Activated CD8-positive, alpha-beta T cell treated with anti-CD3 and anti-CD28 coated beads for 36 hours (primary cell): ENCODE measurements at places on chromosomes 3 and 15. TPM values are rescaled to one million over a fixed set of nuclear protein-coding genes. Genes with fewer than 3 reads are reported as not detected.

The TP63 gene
- total RNA-seq, result 0.07 TPM

The ACKR4 gene
- total RNA-seq, result not detected

The KBTBD12 gene
- not detected for total RNA-seq

The CCR9 gene
- 0.20 TPM for total RNA-seq

The SLC22A14 gene
- not detected for total RNA-seq

The ZNF660 gene
- 1.2 TPM for total RNA-seq

The FBN1 gene
- total RNA-seq, result 0.49 TPM

The CPN2 gene
- total RNA-seq, result not detected

The GREM1 gene
- total RNA-seq, result not detected

The TRH gene
- total RNA-seq, result not detected

The ITPKA gene
- total RNA-seq, result 6.1 TPM

The APBA2 gene
- total RNA-seq, result 32.0 TPM

The ADAMTS9 gene
- not detected for total RNA-seq

The GAP43 gene
- total RNA-seq, result not detected

The RMDN3 gene
- total RNA-seq, result 21.6 TPM
